Kidney (tissue), 22 donors: ENCODE measurements at places on chromosomes 1 and 21.
A peak's percentile ranks its signal among the peaks of the same experiment; 100 is the strongest.

DNA sequence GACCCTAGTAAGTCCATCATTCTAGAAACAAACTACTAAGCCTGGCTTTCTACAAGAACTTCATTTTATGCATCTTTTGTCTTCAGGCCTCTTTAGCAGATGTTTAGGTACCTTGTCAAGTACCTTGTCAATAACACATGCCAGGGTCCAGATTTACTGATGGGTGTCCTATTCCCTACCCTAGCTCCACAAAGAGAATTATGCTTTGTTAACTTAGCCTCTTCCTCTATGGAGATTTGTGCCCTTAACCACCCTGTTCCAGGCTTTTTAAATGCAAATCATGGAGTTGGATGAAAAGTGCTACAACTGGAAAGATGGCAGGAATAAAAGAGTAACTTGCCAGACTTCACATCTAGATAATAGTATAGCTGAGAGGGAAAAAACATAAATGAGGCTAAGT, 42.7 kb downstream of the SPATA46 start:
- no peak for DNase-seq

DNA sequence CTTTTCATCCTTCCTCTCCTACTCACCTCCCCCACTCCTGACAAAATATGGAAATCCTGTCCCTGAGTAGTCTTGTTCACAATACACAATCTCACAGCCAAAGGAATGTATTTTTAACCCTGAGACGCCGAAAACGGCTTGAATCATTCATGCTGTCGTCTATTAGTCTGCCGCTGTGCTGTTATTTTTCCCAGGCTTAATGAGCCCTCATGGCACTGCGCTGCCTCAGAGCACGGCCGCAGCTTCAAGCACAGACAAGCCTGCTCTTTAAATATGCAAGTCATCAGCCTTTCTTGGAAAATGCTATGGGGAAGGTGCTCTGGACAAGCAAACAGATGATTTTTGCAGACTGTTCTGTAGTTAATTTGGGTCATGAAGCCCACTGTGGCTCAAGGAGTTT, 302.7 kb downstream of the DISC1 start:
- DNase-seq, result peak; percentile 52

DNA sequence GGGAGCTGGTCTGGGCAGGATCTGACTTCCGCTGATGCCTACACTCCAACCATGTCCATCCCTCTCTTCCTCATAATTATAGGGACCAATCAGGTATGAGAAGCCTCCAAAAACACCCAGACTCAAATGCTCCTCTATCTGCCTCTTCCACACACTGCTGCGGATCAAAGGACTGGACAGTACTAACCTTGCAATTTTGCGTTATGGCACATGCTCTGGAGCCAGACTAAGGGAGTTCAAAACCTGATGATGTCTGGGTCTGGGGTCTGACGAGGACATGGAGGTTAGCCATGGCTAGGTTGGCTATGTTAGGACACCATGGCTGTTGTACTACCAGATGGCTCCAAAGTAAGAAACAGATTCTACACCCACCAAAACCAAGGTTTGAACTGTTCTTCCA, 10.3 kb downstream of the GPN2 start:
- no peak for DNase-seq

- DNase-seq, result no peak
Measured at GRCh38 chr1:55635856-55636255, 420.7 kb upstream of the USP24 start.
